ENCODE measurements at places on chromosomes 2 and 18.

GRCh38 chr2:203815541-203815898, 52.1 kb upstream of the CTLA4 start:
- no peak for DNase-seq

DNA sequence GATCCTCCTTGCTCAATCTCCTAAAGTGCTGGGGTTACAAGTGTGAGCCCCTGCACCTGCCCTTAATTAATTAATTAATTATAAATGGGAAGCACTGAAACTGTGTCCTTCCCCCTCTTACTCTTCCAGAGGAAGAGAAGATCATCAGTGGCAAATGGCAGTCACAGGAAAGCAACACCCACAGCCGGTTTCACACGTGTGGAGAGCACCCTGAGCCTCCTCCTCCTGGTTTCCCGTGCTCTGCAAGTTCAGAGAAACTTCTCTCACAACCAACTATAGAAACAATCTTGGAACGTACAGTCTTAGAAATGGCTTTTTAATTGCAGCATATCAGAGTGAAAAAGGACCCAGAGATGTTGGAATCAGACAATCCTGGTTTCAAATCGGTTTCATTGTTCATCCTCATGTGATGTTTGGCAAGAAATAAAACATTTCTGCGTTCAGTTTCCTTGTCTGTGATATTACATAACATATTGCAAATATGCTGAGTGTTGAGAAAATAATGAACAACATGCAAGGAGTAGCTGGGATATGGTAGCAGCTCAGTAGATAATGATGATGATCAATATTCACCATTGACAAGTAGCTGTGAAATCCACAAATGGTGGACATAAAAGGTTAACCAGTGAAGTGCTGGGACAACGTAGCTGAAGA, 141.0 kb upstream of the KCTD1 start:
- no peak for DNase-seq

DNA sequence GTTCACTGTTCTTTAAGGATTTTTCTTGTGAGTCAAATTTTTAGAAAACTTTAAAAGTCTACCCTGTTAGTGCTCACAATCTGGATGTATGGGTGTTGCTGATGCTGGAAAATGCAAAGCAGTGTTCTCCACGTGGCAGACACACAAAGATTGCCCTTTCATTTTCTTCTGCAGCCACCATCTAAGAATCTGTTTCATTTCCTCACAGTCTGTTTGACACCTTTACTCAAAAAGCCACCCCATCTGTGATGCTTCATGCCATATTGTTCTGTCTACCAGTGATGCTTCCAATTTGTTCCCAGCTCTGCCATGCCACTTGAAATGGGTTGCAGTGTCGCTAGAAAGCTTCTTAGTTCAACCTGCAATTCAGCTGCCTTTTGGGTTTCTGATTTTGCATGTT, 464.2 kb upstream of the UBE2E3 start:
- DNase-seq = no peak

GRCh38 chr2:25586726-25587144, 86.6 kb downstream of the DTNB start:
- DNase-seq = no peak

DNA sequence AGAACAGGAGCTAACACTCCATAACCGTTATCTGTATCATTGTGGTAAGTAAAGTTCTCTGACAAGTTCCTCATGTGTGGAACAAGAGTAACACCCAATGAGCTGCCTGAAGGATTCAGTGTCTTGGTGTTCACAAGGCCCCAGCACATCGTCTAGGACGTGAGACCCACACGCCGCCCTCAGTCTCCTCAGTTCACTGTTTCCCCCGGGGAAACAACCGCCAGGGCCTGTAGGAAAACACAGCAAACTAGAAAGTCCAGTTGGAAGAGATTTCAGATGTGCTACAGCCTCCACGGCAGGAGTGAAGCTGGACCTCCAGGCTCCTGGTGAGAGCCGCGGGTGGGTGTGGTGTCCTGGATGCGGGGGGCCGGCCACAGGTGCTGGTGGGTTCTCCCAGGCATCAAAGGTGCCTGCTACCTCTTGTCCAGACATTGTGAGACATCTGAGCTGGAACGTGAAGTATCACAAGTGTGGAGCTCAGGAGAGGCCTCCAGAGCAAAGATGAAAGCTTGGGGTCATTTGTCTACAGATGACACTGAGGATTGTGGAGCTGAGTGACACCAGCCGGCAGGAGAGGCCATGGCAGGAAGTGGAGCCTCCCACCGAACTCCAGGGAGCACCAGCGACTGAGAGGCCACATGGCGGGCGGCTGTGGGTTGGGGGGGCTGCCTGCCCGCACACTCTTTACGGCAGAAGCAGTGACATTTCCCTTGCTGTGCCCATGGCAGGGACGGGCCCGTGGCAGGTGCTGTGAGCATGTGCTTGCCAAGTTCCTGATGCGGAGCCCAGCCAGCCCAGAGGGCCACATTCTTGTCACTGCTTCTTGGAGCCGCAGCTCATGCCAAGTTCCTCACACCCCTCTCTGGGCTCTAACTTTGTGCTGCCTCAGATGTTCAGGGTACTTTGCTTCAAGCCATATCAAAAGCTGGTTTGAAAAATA, 131.2 kb downstream of the TMEM18 start:
- no peak for DNase-seq

- no peak for DNase-seq
Observed at GRCh38 chr18:56043641-56044061, 455.7 kb upstream of the TCF4 start.

DNA sequence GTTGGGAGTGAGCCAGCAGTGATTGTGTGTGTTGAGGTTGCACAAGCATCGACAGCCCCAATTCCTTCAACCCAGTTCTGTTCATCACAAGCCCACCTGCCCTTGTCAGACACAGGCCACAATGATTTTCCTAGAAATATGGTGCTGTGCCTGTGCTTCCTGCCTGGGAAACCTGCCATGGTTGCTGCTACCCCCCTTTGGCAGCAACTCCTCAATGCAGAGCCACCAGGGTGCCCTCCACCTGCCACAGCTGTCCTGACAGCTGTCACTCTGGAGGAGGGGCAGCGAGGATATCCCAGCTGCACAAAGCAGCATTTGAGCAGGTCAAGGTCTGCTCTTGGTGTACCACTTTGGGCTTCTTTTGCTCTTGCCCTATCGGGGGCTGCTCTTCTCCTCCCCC, 27.1 kb downstream of the SMIM21 start:
- DNase-seq = no peak

DNA sequence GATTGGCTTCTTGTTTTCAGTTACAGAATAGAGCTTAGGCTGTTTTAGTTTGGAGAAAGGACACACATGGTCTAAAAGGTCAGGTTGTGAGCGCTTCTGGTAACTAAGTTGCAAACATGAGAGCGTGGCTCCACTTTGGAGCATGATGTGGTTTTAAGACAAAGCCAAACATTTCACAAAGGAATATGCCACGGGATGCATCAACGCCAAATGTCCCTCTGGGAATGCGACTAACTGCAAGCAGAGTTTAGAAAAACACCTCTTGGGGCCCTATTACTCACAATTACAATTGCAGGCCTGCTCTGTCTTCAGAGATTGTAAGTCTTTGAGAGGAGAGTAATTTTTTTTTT, 25.4 kb downstream of the MYO7B start:
- peak; percentile 18 for DNase-seq

GRCh38 chr2:107936433-107937359, 49.6 kb upstream of the SLC5A7 start:
- no peak for DNase-seq

DNA sequence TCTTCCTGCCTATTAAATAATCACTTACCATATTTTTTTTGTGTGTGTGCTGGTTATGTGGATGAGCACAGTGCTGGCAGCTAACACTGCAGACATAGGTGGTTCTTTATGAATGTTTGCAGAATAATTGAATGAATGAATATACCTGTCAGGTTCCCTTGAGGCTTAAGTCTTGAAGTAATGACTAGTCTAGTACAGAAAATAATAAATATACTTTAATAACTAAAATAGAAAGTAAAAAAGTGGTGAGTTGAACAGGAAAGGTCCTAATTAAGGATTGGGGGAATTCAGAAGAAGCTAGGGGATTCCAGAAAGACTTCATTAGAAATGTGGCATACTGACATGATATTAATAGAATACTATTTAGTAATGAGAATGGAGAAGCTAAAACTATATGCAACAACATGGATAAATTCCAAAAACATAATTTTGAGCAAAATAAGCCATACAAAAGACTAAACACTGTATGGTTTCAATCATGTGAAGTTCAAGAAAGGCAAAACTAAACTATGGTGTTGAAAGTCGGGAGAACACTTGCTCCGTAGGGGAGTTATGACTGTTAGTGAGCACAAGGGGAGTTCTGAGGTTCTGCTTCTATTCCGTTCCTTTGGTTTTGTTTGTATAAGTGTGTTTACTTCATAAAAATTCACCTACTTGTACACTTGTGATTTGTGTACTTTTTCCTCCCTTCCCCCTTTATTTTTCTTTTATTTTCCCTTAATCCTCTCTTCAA, 464.6 kb downstream of the MTX2 start:
- no peak for DNase-seq

DNA sequence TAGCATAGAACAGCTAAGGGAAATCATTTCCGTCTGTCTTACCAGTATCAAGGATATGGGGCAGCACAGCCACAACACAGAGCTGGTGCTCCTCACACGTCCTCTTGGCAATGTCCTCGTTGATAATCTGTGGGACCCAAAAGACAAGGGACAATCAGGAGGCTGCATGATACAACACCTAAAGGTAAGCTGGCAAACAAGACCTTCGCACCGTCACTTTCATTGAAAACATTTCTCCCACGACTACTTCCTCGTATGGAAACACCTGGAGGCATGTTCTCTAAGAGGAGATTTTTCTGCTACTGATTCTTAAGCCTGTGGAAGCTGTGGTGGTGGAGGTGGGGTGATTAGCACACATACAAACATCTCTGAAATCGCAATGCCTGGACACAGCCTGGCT, 23.7 kb downstream of the PDIA6 start:
- no peak for DNase-seq

DNA sequence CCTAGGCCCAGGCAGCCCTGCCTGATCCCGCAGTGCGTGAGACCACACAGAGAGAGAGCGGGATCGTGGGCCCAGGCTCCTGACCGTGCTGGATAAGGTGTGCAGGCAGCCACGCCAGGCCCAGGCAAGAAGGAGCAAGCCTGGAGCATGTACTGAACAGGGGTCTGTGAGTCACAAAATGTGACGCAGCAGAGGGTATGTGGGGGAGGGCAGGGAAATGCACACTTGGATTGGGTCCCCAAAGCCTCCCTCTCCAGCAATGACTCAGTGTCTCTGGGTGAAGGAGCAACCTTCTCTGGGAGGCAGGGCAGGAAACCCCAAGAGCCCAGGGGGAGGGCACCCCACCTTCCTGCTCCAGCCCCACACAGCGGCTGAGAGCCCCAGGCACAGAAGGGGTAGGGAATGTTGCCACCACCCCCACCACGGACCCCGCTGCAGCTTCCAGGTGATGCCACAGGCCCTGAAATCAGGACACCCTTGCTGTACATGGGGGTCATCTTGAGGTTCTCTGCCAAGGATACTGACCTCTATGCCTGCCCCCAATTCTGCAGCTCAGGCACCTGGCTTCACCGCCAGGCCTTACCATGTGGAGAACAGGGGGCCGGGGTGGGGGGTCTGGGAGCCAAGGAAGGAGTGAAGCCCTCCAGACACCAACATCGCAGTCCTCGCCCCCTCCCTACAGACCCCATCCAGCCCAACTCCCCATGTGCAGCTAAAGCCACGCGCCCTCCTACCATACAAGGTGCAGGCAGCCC, 1.3 kb upstream of the GPC1 start:
- DNase-seq = peak; percentile 93
